ENCODE measurements at places on chromosomes 4 and X.

GRCh38 chrX:100994352-100995281, 25.1 kb downstream of the ARL13A start:
- DNase-seq = no peak

GRCh38 chr4:111562826-111563225, 582.4 kb upstream of the FAM241A start:
- no peak for DNase-seq

GRCh38 chr4:79638735-79639134, 230.7 kb upstream of the GK2 start:
- no peak for DNase-seq

- DNase-seq = no peak
Measured at GRCh38 chrX:134254511-134254910, 17.5 kb downstream of the CCDC160 start.

DNA sequence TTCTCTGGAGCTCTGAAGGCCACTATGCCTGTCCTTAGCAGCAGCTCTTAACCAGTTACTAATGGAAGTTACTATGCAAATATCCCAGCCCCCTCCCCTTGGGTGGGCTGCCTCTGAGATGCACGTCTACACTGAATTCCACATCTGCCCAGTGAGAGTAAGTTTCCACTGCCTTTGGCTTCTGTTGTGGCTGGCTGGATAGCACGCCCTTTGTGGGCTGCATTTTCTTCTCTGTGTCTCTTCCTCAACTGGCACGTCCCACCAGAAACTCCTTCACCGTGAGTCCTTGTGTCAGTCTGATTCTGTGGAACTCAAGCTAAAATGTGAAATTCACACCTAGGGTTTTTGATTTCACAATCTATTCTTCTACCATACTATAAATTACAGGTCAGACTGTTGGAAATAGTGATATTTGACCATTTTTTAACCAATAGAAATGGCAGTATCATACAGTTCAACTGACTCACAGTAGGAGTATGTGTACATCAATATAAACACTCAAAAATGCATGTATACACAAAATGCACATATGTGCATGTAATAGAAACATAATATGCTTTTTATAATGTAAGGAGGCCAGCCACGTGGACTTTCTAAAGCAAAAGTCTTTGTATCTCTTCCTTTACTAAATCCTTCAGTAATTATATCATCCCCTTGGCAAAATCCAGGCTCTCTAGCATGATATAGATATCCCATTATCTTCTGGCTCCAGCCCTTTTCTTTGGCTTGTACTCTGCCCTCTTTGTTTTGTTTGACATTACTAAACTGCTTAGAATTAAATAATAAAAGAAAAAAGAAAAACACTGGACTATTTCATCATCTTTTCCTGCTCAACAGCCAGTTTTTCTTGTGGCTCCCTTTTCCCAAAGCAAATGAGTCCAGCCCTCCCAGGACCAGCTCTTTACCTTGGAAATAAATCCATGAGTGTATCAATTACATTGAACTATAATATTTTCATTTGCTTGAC, 33.2 kb upstream of the LDB2 start:
- no peak for DNase-seq

- DNase-seq = no peak
Measured at GRCh38 chr4:53508446-53508845, 82.8 kb downstream of the LNX1 start.

- no peak for DNase-seq
Measured at GRCh38 chrX:149829751-149830191, 48.0 kb downstream of the MAGEA9 start.

DNA sequence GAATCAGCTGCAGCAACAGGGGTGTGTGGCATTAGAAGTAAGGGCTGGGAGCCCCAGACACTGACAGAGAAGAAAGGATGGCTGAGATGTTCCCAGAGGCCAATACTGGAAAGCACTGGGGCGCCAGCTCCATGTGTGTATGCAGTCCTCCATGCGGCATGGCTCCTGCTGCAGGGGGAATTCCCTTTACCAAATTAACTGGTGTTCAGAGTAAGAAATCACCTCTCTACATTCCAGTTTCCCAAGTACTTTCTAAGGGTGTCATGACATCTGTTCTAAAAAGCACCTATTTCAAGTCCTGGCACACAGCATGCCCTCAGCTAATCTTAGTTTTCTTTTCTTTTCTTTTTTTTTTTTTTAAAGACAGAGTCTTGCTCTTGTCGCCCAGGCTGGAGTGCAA, 98.0 kb downstream of the MAML3 start:
- no peak for DNase-seq

GRCh38 chr4:109611045-109611646, 51.1 kb downstream of the MCUB start:
- DNase-seq = no peak

GRCh38 chr4:25223802-25224375, 9.9 kb upstream of the PI4K2B start:
- no peak for DNase-seq

DNA sequence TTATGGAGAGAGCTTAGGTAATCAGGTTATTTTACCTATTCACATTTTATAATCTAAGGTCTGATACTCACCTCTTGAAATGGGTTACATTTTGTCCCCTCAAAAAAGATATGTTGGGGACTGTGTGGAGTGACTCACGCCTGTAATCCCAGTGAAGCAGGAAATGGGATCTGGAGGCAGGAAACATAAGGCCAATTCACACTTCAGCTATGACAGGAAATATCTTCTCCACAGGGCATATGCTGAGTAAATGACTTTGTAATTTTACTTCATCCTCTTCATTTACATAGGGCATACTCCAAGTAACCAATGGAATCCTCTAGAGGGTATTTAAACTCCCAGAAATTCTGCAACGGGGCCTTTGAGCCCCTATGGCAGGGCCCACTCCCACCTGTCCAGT, 54.8 kb upstream of the ZMAT1 start:
- no peak for DNase-seq

DNA sequence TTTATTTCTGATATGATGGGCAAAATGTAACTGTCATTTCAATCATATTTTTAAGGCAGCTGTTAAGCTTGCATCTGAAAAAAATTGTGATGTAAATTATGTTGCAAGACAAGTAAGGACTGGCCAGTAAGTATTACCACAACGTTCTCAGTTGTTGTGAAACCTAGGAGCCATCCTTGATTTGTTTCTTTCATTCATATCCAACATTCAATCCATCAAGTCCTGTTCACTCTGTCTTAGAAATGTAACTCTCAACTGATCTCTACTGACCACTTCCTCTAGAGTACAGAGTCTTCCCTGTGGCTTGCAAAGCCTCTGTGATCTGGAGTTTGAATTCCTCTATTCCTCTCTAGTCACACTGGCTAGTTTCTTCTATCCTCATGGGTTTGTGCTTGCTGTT, 161.4 kb upstream of the MAD2L1 start:
- DNase-seq = no peak

DNA sequence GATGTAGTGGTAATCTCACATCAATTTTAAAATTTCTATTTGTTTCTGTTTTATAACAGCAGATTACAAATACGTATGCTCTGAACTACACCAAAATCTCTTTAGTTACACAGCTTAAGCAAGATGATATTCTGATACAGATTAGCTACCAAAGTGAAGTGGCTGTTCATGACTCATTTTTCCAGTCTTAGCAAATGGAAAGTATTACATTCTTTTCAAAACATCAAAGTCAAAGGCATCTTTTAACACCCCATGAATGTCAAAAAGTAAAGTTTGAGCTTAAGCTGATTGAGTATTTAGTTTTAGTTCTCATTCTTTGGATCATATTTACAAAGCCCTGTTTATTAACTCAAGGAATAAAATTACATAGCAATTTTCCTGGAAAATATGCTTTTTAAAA, 6.6 kb upstream of the HPGDS start:
- no peak for DNase-seq

GRCh38 chr4:165328101-165328425, 594 bp downstream of the MSMO1 start:
- no peak for DNase-seq

DNA sequence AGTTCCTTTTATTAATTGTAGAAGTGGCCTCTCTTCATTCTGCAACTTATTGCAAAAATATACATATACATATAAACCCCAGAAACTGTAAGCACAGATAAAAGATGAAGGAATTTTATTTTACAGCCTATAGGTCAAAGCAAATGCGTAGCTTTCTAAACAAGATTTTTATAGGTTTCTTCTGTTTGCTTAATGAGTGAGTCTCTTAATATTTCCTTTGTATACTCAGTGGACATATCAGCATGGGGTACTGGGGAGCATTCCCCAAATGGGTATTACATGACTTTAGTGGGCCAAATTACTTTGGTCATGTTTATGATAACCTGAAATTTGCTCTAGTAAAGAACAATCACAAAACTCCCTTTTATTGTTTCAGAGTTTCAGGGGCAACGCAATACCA, 1698.6 kb upstream of the IGFBP7 start:
- no peak for DNase-seq

GRCh38 chr4:137156807-137157206, 375.5 kb downstream of the PCDH18 start:
- no peak for DNase-seq

GRCh38 chr4:128930051-128930450, 120.6 kb downstream of the JADE1 start:
- no peak for DNase-seq

GRCh38 chrX:12360986-12361598, 222.8 kb downstream of the FRMPD4 start:
- no peak for DNase-seq

DNA sequence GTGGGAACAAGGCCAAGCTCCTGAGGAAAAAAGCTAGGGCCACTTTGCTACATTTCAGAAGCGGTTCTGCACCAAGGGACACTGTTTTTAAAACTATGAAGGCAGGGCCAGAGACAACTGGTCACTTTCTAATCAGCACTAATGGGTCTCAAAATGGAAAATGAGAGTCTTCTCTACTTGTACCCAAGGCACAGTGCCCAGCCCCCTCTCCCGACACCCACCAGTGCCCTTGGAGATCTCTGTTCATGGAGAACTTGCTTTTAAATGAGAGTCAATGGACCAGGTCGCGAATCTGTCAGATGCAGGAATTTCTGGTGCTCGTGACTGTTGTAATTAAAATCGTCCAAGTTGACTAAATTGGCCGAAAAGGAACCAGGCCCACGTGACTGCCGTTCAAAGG, 591.6 kb downstream of the BCOR start:
- no peak for DNase-seq

DNA sequence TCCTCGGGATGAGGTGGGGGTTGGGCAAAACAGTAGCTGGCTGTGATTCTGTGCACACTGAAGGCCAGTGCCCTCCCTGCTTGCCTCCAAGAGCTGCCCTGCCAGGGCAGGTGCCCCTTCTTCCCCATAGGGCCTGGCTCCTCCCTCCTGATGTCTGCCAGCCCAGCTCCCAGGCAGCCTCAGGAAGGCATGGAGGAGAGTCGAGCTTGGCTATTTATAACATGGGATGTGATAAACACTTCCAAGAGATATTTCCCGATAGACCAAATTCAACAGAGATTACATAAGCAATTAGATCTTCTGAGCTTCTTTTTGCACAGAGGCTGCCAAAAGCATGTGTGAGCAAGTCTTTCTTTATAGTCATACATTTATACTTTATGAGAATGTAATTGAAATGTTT, 45.3 kb upstream of the PJA1 start:
- no peak for DNase-seq

GRCh38 chr4:124121461-124121971, 591.0 kb downstream of the ANKRD50 start:
- DNase-seq = no peak

GRCh38 chr4:1285790-1286553, 3.7 kb upstream of the MAEA start:
- no peak for DNase-seq

DNA sequence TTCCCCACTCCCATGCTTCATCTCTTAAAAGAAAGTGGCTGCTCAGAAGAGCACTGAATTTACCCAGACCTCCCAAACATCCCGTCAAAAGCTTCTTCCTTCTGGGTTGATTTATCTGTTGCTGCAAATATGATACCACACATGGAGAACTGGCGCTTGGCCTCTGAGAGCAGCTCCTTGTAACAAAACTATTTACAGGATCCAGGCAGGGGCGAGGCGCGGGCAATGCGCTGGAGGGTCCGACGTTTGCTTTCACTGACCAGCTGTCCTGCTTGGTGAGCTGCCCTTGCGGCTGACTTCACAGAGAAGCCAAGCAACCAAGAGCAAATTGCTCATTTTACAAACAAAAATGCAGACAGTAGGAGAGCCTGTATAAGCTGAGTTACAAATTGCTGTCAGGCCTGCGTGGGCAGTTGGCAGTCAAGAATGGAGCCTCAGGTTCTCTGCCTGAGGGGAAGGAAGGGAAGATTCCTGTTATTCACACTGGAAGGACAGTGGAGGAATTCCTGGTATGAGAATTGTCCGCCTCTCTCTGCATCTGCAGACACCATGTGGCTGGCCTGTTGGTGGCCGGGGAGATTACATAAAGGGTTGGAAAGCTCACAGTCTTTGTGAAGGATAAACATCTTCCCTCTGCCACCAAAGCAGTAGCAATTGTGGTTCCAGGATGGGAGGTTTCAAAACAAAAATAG, 192.2 kb upstream of the LEF1 start:
- DNase-seq = no peak

DNA sequence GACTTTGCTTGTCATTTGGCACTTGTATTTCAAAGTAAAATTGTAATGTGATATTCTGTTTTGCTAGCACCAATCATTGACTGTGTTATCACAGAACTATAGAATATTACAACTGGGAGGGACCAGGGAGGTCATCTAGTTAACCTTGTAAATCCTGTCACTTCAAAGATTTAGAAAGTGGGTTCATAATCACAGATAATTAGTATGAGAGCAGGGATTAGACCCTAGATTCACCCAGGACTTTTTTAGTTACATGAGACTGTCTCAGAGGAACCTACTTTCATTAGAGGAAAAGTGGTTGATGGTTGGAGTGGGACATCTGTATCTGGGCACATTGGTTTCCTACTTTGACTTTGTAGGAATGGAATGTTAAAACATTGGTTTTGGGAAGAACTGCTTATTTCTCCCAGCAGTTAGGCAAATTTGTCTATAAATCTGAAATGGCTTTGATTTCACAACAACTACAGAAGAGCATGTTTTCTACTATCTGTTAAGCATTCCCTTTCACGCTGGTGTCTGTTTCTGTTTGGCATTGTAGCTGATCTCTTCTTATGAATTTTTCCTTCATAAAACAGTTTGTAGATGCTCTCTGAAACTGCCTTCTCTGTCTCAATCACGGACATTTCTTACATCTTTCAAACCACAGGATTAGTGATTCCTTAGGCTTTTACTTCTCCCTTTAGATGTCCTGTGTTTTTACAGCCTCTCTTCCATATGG, 144.1 kb downstream of the DIPK2B start:
- DNase-seq = no peak

Measured in ureter (tissue), 1 donor.